SW480 (cell line): ENCODE measurements at places on chromosomes 6 and 20.

GRCh38 chr20:47791084-47791599, 5.9 kb upstream of the SULF2 start:
- no peak for DNase-seq

- DNase-seq, result no peak
These were observed 76.9 kb downstream of the TXNDC5 start for GRCh38 chr6:7833751-7834070.

GRCh38 chr20:44796758-44797457, 13.4 kb downstream of the RIMS4 start:
- DNase-seq, result no peak

GRCh38 chr6:56567501-56567900, 75.2 kb downstream of the DST start:
- no peak for DNase-seq

GRCh38 chr6:87279196-87279595, 43.2 kb upstream of the SMIM8 start:
- no peak for DNase-seq

- no peak for DNase-seq
These were observed 115.9 kb downstream of the DLL1 start for GRCh38 chr6:170174771-170175643.

- DNase-seq, result no peak
These were observed 65.0 kb downstream of the FAM120B start for GRCh38 chr6:170371588-170371987.

DNA sequence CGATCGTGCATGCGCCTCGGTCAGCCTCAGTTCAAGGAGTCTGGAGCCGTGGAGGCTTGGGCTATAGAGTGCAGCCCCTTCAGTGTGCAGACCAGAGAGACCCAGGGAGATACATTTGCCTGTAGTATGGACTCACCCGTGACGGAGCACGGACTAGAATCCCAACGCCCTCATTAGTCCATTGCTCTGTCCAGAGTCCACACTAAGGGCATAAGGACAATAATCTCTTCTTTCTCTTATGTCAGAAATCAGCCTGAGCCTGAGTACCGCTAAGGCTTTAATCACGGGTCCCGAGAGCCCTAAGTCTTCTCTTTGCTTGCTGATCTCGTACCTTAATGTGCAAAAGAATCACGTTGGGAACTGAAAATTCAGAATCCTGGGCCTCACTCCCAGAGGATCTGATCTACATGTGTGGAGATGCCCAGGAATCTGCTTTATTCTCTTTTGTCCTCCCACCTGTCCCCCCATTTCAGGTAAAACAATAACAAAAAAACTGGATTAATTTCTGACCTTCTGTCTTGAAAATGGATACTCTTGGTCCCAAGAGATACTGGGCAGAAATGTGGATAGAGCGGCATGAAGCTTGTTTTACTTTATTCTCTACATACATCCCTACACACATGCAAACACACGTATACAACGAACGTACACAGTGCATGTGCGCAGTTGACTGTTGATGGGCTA, 671 bp downstream of the BPHL start:
- peak; percentile 48 for DNase-seq

GRCh38 chr20:43459022-43459942, 1.6 kb downstream of the SRSF6 start:
- no peak for DNase-seq

DNA sequence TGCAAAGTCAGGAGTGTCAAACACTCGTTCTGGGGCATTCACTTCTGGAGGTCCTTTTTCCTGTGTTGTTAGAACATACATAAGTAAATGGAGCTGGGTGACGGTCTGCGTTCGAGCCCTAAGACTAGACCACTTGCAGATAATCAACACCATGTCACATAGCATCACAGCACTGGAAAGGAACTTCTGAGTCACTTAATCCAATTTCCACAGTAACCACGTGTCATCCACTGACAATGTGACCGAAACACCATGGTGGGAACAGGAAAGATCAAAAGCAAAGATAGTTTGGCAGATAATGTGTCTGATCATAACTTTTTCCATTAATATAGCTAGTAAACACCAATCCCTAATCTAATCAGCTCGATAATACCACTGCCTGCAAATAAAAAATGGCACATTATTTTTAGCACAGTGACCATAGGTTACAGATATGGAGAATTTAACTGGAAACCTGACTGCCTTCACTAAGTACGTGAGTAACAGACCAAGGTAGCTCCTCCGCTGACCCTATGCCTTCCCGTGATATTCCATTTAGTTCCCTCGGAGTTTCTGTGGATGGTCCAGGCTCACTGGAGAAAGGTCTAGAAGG, 34.8 kb downstream of the WRNIP1 start:
- DNase-seq, result no peak

- no peak for DNase-seq
These were observed 47.9 kb downstream of the DEK start for GRCh38 chr6:18216411-18216810.

DNA sequence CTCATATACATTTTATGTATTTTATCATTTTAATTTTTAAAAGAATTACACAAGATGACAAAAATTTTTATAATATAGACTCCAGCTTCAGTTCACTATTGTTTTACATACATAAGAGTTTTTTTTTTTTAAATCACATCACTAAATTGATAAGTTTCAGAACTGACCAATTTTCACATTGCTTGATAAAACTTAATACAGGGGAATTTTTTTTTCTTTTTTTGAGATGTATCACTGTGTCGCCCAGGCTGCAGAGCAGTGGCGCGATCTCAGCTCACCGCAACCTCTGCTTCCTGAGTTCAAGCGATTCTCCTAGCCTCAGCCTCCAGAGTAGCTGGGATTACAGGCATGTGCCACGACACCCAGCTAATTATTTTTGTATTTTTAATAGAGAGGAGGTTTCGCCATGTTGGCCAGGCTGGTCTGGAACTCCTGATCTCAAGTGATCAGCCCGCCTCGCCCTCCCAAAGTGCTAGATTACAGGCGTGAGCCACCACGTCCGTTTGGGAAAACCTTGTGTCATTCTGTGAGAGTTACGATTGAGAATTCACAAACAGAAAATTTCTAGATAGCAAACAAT, 36.6 kb upstream of the BTN3A2 start:
- DNase-seq, result no peak
